ENCODE measurements at places on chromosomes 1 and 21.

GRCh38 chr21:46264690-46265144, 20.7 kb downstream of the MCM3AP start:
- DNase-seq = no peak

GRCh38 chr21:31618696-31619430, 40.6 kb upstream of the SOD1 start:
- no peak for DNase-seq

DNA sequence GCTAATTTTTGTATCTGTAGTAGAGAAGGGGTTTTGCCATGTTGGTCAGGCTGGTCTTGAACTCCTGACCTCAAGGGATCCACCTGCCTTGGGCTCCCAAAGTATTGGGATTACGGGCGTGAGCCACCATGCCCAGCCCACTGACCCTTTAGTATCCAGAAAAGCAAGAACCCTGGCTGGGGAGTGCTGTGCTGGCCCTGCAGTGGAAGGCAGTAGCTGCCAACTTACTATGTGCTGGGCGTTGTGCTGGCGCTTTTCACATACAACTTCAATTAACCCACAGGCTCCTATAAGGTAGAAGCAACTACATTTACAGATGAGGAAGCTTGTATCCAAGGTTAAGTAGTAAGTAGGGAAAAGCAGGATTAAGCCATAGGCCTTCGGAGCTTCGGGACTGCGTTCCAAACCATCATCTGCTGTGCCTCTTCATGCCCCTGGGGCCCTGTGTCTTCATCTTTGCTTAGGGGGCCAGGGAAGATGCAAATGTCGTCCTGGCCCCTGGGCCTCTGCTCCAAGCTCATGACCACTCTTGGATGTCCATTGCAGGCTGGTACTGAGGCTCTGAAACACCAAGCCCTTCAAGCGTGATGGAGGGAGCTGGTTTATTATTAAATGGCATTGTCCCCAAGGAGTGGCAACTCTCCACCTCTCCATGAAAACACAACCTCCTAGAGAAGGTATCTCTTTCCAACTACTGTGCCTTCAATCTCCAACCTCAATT, 8.7 kb upstream of the CPLANE2 start:
- DNase-seq = no peak

GRCh38 chr21:44756423-44757185, 45.0 kb downstream of the UBE2G2 start:
- no peak for DNase-seq

DNA sequence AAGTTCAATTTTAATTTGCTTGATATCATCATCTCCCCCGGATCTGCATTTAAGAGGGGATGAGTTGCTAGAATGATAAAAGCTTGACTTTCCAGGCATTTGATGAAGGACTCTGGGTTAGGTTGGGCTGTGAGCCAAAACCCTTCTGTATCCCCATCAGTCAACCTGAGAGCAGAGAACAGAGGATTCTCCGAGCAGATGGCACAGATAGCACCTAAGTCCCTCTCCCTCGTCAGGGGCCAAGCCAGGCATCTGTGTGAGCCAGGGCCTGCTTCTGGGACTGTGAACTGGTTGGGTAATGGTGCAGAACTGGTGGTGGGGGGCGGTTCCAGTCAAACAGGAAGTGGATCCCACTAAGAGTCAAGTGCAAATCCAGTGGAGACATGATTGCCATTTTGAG, 205.8 kb downstream of the TNR start:
- no peak for DNase-seq

DNA sequence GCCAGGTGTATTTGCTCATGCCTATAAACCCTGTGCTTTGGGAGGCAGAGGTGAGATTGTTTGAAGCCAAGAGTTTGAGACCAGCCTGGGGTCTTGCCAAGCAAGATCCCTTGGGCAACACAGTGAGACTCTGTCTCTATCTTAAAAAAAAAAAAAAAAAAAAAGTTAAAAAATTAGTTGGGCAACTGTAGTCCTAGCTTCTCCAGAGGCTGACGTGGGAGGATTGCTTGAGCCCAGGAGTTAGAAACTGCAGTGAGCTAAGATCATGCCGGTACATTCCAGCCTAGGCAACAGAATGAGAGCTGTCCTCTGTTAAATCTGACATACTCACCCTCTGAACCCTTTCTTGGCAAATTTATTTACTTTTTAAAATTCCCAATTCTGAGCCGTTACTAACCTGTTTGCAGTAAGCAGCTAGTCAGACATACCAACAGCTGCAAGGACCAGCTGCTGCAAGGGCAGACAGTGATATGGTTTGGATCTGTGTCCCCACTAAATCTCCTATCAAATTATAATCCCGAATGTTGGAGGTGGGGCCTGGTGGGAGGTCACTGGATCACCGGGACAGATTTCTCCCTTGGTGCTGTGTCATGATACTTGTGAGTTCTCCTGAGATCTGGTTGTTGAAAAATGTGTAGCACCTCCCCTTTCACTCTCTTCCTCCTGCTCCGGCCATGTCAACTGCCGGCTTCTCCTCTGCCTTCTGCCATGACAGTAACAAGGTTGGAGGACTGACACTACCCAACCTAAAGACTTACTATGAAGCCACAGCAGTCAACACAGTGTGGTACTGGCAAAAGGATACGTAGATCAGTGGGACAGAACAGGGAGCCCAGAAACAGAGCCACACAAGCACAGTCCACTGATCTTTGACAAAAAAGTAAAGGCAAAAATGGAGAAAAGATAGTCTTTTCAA, 10.6 kb downstream of the PARP1 start:
- no peak for DNase-seq

- DNase-seq = no peak
Measured at GRCh38 chr1:234997896-234998741, 130.5 kb downstream of the TOMM20 start.
